ENCODE measurements at places on chromosomes 7 and 10. TPM values are rescaled to one million over a fixed set of nuclear protein-coding genes. Genes with fewer than 3 reads are reported as not detected.

The EPDR1 gene
- total RNA-seq: 20.1 TPM

The SLC18A3 gene
- total RNA-seq: not detected

The ITGB1 gene
- 1,280 TPM for total RNA-seq

The NEUROD6 gene
- total RNA-seq: not detected

The OR13A1 gene
- total RNA-seq: not detected

DNA sequence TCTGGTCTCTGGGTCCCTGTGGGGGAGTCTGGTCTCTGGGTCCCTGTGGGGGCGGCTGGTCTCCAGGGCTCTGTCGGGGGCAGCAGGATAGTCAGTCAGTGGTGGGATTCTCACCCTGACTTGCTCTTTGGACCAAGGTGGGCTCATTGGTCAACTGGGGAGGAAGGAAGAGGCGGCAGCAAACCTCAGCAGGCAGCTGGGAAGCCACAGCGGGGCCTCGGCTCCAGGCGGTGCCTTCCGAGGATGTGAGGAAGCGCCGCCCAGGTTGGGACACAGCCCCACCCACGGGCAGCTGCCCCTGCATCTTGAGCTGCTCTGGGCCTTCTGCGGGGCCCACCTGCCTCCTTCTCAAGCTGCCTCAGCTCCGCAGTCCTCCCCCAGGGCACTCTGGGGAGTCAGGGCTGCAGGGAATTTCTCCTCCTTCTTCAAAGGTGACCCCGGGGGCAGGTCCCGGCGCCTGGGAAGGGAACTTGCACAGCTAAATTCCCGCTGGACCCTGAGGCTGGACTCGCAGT is 20.4 kb upstream of the KNDC1 start:
- DNase-seq: peak; percentile 82

GRCh38 chr10:119469846-119470245 is 72.7 kb downstream of the RGS10 start:
- peak; percentile 30 for DNase-seq

Measured in chondrocyte (in vitro differentiated cells).